Activated T-cell treated with anti-CD3 and anti-CD28 coated beads, Interleukin-2, amount 50 U/mL, for 4 hours (primary cell): ENCODE measurements at places on chromosomes 13 and 19. TPM values are rescaled to one million over a fixed set of nuclear protein-coding genes. Genes with fewer than 3 reads are reported as not detected.

DNA sequence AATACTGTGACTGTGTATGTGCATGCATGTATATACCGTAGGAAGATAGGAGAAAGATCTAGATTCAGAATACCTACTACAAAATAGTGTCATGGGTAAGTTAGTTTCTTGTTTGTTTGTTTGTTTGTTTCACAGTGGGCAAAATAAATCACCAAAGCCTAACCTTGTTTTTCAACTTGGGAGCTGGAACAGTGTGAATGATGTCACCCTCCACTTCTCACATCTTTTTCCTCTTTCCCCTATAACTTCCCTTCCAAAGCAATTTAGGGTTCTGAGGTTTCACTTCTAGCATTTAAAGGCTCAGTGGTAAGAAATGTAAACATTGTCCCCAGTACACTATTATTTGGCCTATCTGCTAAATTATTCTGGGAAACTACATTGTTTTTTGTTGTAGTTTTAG lies 5.4 kb downstream of the KCTD4 start:
- no peak for DNase-seq

GRCh38 chr19:19514881-19515641 lies at the start of gene TSSK6:
Gene TSSK6 (minus strand): TSS chr19:19515548. CDS start chr19:19515427, 121 bp downstream.
- no peak for DNase-seq

DNA sequence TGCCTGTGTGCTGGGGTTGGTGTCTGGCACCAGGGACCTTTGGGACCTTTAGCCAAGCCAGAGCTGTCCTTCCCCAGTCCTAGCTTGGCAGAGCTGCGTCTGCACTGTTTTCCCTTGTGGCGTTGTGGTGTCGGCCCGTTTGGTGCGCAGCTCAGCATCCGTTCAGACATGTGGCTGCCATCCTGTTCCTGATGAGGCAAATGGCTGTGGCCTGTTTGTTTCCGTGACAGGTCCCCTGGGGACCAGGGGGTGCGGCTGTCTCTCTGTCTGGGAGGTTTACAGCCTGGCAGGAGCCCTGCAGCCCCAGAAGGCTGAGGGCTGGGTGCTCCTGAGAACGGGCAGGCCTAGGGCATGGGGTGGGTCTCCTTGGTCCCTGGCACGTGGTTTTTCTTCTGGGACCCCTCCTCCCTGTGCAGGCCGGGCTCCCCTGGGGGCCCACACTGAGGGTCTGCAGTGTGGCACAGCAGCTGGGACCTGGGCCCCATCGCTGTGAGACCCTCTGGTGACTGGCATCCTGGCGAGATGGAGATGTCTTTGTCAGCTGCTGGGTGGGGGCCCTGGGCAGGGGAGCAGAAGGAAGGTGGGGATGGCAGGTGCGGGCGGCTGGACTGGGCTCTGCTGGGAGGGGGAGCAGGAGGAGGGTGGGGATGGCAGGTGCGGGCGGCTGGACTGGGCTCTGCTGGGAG lies 4.0 kb downstream of the SPPL2B start:
- no peak for DNase-seq

GRCh38 chr13:22801402-22802003 lies 379.3 kb upstream of the SGCG start:
- DNase-seq = no peak

DNA sequence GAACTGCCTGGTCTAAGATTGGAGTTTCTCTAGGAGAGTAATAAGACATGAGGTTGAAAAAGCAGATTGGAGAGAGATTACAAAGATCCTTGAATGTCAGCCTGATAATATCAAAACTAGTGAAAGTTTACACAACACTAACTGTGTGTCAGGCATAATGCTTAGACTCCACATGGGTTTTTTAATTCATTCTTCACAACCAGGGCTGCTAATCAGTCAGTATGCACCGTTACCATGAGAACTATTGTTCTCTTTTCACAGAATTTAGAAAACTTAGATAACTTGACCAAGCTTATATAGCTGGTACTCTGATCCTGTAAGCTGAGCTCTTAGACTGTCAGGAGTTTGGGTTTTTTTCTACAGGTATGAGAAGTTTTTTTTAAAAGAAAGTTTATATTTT lies 46.6 kb upstream of the TSC22D1 start:
- no peak for DNase-seq

GRCh38 chr13:72889495-72889894 lies 107.6 kb downstream of the PIBF1 start:
- DNase-seq = no peak

GRCh38 chr13:20547479-20547908 lies 19.5 kb upstream of the IFT88 start:
- no peak for DNase-seq

DNA sequence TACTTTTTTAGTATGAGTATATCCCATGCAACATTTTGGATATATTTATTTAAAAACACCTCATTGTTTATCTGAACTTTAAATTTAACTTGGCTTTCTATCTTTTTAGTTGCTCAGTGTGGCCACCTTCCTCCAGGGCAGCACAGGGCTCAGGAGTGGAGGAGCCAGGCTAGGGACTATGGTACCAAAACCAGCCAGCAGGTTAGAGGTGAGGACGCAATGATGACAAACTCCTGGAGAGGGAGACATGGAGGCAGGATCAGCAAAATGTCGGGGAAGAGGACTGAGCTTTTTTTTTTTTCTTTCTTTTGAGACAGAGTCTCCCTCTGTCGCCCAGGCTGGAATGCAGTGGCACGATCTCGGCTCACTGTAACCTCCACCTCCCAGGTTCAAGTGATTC lies 29.6 kb upstream of the CALM3 start:
- DNase-seq = no peak

- DNase-seq = no peak
Observed at GRCh38 chr13:101875717-101876393, 423.4 kb downstream of the ITGBL1 start.

DNA sequence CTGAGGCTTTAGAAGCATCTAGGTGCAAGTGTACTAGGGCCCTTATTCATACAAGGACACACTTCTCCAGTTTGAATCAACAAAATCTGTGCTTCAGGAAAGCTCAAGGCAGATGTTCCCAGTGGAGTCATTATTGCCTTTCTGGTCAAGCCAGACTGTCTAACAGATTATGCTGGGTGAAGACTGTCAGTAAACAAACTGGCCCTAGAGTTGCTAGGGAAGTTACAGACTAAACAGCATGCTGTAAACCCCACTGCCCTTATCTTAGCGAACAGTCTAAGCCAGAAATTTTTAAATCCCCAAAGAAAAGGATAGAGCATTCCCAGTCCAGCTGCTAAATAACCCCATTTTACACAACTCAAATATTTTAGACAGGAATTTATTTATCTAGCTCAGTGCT lies 1701.3 kb upstream of the PRR20A start:
- DNase-seq = no peak

DNA sequence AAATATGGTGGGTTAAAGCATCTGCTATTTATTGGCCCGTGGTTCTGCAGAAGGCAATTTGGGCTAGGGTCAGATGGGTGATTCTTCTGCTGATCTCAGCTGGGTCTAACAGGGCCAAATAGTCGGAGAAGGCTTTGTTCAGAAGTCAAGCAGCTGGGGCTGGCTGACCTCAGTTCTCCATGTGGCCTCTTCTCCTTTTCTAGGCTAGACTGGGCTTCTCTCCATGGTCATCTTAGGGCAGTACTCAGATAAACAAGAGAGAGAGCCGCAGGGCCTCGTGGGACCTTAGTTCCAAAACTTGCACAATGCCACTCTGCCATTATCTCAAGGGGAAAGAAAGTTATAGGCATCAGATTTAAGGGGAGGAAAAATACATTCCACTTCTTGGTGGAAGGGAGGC lies 89.6 kb downstream of the NALCN start:
- DNase-seq = no peak

GRCh38 chr19:12952488-12953137 lies 4.4 kb downstream of the GADD45GIP1 start:
- no peak for DNase-seq

DNA sequence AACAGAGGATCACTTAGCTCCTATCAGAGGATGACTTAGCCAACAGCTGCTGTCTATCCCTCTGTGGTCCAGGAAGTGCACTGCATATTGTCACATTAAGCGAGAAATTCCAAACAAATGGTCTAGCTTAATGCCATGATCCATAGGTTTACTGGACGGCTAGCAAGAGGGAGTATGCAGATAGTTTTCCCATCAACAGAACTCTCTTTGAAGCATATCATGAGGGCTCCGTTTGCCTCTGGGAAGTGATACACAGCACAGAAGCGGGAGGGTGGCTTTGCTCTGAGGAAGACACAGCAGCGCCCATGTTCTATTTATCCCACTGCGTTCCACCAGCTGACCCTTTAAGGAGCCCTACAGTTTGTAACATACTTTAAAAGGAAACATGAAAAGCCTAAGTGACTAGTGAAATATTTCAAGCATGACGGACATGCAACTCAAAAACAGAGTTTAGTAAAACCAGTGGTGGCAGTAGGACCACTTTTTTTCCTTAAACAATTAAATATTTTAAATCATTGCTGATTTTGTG lies 52.7 kb downstream of the COL4A1 start:
- no peak for DNase-seq

- no peak for DNase-seq
Observed at GRCh38 chr19:42584466-42584865, 10.3 kb downstream of the CEACAM8 start.

GRCh38 chr13:112693831-112694497 lies 4.1 kb downstream of the ATP11A start:
- no peak for DNase-seq

- DNase-seq = no peak
Observed at GRCh38 chr13:100733261-100733660, 58.7 kb upstream of the TMTC4 start.

- no peak for DNase-seq
Observed at GRCh38 chr13:79407349-79407979, 1.4 kb upstream of the RBM26 start.

GRCh38 chr13:111476197-111476596 lies 155.8 kb downstream of the TEX29 start:
- no peak for DNase-seq

- DNase-seq = no peak
Observed at GRCh38 chr19:501646-502045, 5.4 kb downstream of the MADCAM1 start.

DNA sequence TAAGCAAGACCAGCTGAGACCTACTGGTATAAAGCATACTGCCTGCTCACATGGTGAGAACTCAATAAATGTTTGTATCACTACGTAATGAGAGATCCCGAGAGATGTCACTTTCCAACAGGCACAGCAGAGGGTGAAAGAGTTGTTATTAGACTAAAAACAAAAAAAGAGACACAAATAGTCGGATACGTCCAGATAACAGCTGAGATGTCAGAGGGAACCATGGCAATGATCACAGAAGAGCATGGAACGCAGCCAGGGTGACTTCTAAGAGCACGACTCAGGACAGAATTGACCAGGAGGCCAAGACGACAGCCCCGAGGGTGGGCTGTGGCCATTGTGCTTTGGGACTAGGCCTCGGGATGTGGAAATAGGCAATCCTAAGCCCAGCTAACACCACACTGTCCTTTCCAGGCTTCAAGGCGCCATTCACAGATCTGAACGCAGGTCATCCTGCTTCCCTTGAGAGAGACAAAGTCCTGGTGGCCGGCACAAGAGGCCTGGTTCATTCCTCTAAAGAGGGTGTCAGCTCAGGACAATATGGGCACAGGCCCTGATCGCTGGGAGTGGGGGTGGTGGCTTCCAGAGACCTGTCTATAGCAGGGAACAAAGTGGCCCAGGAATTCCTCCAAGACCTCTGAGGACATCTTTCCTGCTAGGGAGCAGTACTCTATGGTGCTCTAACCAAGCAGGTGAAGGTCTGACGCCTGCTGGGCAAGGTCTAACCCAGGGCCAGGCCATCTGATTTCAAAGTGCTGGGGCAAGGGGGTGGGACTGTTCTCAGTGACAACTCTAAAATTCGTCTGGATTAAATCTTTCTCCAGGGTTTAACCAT lies 3.2 kb downstream of the SH3GL1 start:
- DNase-seq = no peak

DNA sequence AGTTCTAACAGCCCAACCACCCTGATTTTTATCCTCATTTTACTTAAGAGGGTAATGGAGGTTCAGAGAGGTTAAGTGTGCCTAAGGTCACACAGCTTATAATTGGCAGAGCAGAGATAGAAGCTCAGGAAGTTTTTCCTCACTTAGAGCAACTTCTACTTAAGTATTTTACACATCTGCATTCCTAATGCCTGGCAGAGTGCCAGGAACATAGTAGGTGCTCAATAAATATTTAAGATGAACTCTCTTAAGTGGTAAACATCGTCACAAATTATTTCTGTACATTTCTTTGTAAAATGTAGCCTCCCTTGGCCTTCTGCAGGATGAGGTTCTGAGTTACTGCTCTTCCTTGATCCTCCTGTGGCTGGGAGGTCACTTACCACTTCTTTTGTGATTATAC lies 14.7 kb downstream of the FARP1 start:
- no peak for DNase-seq

DNA sequence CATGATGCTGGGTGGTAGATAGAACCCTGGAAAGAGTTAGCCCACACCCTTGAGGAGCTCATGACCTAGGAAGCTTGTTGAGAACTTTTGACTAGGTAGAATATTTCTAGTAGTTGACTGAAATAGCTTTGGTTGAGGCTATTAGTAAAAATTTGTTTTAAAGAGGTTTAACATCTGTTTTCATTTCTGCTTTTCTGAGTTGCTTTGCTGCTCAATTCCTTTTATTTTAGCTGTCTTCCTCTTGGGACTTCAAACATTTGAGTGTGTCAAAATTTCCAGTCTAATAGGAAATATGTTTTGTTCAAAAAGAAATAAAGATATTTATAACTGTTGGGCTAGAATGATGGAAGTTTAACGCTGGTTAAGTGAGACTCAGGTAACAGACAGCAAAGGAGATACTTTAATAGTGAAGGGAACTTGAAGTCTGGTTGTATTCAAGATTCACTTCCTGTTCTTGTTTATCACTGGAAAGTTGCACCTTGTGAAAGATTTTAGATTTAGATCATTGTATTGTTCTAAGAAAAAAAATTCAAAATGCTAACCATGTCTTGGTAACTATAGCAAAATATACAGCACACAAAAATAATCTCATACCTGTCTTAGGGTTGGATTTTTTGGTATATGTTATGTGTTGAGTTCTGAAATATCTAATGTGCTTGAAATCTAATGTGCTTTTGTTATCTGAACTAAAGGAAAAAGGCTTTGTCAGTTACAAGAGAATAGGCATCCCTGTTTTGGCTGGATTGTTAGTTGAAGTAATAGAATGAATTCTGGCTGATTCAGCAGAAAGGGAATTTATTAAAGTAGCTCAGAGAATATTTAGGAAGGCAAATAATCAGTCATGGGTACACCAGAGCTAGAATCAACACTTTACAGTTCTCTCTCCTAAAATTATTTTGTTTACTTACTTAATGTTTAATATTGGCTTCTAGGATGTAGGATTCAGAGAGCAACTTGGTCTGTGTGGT lies 24.4 kb upstream of the GPR18 start:
- no peak for DNase-seq

Gene KCNJ14
- 3.1 TPM for total RNA-seq

Gene PSPN
- 1.4 TPM for total RNA-seq

Gene ACOD1
- total RNA-seq = not detected

Gene CEBPA
- 1.0 TPM for total RNA-seq

Gene TSHZ3
- total RNA-seq = 0.63 TPM

Gene DHDH
- not detected for total RNA-seq

Gene EFNB2
- 0.22 TPM for total RNA-seq

Gene KLK15
- not detected for total RNA-seq
